ENCODE measurements at places on chromosomes 13 and 19.

DNA sequence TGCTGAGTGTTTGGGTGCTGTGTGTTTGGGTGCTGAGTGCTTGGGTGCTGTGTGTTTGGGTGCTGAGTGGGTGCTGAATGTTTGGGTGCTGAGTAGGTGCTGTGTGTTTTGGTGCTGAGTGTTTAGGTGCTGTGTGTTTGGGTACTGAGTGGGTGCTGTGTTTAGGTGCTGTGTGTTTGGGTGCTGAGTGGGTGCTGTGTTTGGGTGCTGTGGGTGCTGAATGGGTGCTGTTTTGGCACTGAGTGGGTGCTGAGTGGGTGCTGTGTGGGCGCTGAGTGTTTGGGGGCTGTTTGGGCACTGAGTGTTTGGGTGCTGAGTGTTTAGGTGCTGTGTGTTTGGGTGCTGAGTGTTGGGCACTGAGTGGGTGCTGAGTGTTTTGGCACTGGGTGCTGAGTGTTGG is 48.5 kb upstream of the F7 start:
- no peak for DNase-seq

DNA sequence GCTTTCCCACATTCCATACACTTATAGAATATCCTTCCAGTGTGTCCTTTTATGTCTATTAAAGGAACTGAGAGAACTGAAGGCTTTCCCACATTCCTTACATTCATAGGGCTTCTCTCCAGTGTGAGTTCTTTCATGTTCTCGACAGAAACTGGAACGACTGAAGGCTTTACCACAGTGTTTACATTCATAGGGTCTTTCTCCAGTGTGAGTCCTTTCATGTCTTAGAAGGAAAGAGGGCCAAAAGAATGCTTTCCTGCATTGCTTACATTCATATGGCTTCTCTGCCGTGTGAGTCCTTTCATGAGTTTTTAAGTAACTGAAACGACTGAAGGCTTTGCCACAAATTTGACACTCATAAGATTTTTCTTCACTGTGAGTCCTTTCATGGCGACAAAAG is 22.3 kb downstream of the ZNF44 start:
- no peak for DNase-seq

- no peak for DNase-seq
Observed at GRCh38 chr19:51138549-51138979, 3.5 kb upstream of the SIGLEC7 start.

DNA sequence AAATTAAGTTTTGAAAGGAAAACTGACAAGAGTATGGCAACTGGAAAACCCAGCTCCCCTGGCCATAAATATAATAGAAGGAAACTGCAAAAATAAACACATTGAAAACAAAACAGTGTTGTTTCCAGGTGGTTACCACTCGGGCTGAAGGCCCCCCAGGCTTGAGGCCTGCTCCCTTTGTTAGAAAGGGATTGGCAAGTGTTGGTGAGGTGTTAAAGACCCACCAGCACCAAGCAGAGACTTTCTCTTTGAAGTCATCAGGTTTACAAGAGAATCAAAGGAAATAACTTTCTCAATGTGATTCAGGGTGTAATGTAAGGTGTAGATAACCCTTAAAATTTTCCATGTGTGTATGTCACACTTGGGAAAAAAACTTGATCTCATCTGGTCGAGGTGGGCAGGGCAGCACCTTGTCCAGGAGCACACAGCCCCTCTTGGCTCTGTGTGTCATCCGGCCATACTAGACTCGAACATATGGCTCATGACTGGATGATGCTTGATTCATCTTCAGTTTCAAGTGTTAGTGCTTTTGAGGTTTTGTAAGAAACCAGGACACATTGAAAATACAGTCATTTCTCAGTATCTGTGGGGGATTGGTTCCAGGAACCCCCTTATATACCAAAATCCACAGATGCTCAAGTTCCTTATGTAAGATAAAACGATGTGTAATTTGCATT is 7.8 kb downstream of the ACTN4 start:
- DNase-seq = no peak

DNA sequence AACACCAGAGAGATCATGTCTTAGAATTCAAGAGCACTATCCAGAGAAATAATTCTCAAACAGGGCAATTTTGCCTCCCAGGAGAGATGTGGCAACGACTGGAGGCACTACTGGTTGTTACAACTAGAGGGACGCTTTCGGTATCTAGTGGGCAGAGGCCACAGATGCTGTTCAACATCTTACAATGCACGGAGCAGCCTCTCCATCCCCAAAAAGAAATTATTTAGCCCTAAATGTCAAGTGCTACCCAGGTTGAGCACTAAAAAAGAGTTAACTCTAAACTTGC is 78.6 kb downstream of the ABCC4 start:
- no peak for DNase-seq

GRCh38 chr13:104389691-104390090 is 1323.5 kb upstream of the SLC10A2 start:
- no peak for DNase-seq

DNA sequence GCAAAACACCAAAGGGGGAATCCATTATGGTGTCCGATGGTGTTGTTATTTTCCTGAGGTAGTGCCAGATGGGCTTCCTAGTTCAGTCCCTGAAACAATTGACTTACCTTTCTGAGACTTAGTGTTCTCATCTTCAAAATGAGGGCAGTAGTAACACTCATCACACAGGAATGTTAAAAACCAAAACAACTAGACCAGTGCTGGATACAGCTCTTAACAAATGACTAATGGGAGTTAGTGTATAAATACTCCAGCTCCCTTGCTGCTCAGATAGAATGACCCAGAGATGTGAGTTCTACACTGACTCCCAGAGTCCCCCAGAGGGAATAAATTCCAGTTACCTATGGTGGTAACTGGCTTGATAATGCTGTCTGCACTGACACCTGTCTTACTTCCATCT is 49.9 kb downstream of the MBD3L2B start:
- DNase-seq = no peak

GRCh38 chr19:46369817-46370216 is 22.9 kb downstream of the PPP5C start:
- no peak for DNase-seq

- no peak for DNase-seq
Observed at GRCh38 chr19:44990459-44990858, 10.8 kb upstream of the RELB start.

GRCh38 chr13:39618561-39618960 is 15.6 kb upstream of the LHFPL6 start:
- DNase-seq = no peak

DNA sequence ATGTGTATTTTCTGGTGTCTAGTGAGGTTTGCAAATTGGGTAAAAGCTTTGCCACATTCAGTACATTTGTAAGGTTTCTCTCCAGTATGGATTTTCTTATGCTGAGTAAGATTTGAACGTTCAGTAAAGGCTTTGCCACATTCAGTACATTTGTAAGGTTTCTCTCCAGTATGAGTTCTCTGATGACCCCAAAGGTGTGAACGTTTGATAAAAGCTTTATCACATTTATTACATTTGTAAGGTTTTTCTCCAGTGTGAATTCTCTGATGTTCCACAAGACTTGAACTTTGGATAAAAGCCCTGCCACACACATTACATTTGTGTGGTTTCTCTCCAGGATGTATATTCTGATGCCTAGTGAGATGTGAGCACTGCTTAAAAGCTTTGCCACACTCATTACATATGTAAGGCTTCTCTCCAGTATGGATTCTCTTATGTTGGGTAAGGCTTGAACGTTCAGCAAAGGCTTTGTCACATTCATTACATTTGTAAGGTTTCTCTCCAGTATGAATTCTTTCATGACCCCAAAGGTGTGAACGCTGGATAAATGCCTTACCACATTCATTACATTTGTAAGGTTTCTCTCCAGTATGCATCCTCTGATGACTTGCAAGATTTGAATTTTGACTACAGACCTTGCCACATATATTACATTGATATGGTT is 17.4 kb downstream of the ZNF677 start:
- no peak for DNase-seq

- no peak for DNase-seq
Observed at GRCh38 chr13:95698047-95698749, 21.3 kb downstream of the DNAJC3 start.

DNA sequence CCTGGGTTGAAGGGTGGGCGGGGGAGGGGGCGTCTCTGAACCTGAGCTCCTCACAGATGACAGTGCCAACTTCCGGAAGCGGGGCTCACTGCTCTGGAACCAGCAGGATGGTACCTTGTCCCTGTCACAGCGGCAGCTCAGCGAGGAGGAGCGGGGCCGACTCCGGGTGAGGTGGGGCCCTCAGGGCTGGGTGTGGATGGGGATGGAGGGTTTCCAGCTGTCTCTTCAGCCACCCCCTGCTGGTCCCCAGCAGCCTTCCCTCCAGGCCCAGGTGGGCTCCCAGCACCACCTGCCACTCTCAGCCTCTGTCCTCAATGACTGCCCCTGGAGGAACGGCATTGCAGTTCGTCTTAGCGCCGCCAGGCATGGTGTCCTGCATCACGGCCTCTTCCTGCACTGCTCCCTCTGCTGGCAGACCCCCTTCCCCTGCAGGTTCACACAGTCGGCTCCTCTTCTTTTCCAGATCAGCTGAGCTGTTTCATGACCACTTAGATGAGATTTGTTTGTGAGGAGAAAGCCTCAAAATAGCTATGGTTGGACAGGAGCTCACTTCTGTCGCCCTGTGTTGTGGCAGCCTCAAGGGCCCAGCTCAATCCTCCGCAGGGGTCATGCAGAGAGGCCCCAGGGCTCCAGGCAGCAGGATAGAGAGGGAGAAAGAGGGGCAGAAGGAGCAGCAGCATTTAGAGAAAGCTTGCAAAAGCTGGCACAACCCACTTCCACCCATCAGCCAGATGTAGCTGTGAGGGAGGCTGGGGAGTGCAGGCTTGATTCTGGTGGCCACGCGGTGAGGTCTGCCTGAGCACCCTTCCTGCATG is 2.5 kb upstream of the GARIN5A start:
- DNase-seq = no peak

DNA sequence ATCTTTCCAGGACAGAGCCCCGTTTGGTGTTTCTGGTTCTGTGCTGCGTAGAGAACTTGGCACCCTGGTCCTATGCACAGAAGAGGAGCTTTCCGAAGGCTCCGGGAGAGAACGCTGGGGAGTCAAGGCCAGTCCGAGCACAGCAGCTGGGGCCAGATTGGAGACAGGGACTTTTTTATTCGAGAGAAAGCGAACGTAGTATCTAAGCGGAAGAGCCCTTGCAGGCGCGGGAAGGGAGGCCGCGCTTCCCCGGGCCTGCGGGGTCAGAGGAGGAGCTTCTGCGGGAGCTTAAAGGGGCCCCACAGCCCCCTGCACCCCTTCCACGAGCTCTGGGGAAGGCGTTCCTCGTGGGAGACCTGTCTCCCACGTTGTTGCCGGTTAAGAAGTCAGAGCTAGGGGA is 48.6 kb upstream of the ARHGEF7 start:
- no peak for DNase-seq

DNA sequence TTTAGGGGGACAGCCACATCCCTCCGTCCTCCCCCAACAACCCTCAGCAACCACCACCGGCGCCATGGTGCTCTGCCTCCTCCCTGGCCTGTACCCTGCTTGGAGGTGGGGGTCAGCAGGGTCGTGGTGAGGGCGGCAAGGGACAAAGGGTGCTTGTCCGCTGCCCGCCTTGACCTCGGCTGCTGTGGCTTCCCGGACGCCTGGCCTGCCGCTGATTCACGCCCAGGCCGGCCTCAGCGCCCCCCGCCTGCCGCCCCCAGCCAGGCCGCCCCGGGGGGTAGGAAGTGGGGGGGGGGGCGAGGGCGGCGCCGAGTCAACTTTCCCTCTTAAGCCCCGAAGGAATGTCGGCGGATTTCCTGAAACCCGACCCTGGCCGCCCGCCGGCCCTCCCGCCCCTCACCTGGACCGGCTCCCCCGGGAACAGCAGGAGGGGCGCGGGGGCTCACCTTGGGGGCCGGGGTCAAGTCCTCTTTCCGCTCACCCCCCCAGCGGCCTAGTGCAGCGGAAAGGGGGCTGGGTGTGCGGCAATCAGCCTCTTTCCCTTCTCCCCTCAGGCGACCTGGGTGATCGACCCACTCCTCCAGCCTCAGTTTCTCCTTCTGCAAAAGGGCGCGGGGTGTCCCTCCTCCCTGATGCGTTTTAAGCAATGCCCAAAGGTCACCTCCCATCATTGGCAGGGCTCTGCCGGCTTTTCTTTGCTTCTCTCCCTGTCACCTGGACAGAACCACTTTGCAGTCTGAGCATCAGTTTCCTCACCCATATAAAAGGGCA is 1.9 kb upstream of the TMEM59L start:
- DNase-seq = no peak

DNA sequence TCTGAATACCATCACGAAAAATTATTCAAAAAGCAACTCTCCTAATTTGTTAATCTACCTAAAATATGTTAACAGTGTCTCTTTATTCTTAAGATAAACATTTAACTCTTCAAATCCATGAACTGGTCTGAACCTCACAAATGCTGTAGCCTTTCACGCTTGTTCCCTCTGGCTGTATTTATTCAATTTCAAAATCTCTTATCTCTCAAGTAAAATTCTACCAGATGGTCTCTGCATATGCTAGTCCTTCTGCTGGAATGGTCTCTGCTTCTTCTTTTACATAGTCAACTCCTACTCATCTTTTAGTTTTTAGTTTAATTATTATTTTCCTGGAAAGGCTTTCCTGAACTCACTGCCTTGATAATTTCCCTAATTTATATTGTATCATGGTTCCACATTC is 232.9 kb upstream of the PCDH20 start:
- DNase-seq = no peak

DNA sequence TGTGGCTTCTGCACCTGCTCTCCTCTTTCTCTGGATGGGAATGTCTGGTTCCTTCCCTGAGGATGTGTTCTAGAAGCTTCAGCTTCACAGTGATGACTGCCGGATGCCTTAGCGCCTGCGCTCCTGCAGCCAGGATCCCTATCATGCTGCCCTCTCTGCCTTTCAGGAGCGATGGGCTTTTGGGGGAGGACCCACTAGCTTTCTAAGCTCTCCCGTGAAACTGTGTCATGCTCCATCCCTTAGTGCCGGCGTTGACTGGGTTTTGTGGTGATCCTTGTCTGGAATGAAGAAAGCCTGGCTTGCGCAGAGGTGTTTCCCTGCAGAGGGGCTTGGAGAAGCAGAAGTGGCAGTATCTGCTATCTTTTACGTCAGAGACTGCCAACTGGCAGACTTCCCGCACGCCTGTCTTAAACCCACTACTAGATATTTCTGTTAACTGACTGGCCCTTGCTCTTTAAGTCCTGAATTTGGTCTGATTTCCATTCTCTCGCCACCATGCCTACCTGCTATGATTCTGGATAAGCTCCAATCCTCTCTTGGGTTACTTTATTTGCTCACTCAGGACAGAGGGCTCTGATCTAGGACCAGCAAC is 3.8 kb upstream of the KMT2B start:
- DNase-seq = no peak

DNA sequence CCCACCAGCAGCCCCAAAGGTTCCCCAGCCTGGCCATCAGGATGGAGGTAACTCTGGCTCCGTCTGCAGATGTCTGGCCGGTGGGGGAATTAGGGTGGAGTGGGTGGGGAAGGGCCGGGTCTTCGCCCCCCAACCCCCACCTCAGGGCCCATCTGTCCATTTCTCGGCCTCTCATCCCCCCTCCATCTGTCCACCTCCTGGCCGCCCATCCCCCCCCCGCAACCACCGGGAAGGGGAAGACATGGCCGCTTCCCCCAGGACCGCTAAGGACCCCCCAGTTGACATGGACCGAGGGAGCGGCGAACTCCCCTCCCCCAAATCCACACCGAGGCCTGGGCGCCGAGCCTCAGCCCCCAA is 793 bp downstream of the LRFN1 start:
- no peak for DNase-seq

Measured in effector CD4-positive, alpha-beta T cell (primary cell).